ENCODE measurements at places on chromosomes 7 and 10.

DNA sequence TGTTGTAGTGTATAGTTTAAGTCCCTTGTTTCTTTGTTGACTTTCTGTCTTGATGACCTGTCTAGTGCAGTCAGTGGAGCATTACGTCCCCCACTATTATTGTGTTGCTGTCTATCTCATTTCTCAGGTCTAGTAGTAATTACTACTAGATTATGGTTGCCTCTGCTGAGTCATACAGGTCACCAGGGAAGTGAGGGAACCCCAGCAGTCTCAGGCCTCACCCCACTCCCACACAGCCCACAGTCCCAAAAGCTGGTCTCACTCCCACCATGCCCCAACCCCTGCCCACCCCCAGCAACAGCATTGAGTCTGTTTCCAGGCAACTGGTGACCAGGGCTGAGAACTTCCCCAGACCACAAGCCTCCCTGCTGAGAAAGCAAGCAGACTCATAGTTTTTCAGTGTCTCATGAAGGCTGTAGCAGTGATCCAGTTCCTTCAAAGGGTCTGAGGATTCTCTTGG lies 88.0 kb downstream of the PLXDC2 start:
- no peak for DNase-seq

DNA sequence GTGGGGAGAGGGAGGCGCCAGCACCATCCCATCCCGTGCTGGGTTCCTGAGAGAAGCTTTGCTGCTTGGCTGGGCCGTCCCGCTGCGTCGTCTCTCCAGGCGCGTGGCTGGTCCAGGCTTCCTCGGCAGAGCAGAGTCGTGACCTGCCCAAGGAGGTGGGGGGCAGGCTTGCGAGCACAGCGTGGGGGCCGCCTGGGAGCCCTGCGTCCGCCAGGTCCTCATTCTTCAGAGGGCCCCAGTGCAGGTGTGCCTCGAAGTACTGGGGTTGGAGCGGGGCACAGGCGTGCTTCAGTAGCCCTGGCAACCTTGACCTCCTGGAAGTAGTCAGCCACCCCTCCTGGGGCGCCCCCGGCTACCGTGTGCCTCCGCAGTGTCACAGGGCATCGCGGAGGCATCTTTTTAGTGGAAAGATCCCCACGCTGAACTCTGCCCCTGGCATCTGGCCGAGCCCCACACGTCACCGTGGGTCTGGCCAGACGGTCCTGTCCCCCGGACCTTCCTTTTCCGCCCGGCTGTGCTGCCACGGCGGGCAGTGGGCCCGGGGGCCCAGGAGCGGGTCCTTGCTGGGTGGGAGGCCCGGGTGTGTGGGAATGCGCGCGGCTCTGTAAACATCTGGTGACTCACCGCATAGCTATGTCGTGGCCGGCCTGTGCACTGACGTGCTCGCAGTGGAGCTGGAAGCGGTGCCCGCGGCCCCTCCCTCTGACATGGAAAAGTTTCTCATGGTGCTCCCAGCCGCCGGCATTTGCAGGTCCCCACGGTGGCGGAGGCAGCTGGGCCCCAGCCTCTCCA lies 6.4 kb downstream of the MAFK start:
- DNase-seq: peak; percentile 100

- no peak for DNase-seq
Measured at GRCh38 chr7:87013840-87014190, 45.6 kb downstream of the ELAPOR2 start.

GRCh38 chr7:151408839-151409666 lies 785 bp downstream of the WDR86 start:
- no peak for DNase-seq

- no peak for DNase-seq
Measured at GRCh38 chr7:22214000-22214399, 143.0 kb downstream of the RAPGEF5 start.

GRCh38 chr10:5723692-5724091 lies 39.1 kb downstream of the TASOR2 start:
- no peak for DNase-seq

- no peak for DNase-seq
Measured at GRCh38 chr7:80230327-80230726, 95.7 kb downstream of the GNAI1 start.

All from H54 (cell line).